ENCODE measurements at places on chromosomes 12 and 14. TPM values are rescaled to one million over a fixed set of nuclear protein-coding genes. Genes with fewer than 3 reads are reported as not detected.

SLC24A4 gene
- 0.27 TPM for total RNA-seq

MYH6 gene
- total RNA-seq, result not detected

- peak; percentile 20 for DNase-seq
Measured at GRCh38 chr12:112906712-112907414, at the start of gene OAS1. Gene OAS1 (plus strand): TSS chr12:112906962. CDS start chr12:112907040, 78 bp downstream.

- peak; percentile 72 for DNase-seq
Measured at GRCh38 chr12:753611-754472, 1.5 kb downstream of the WNK1 start.

DNA sequence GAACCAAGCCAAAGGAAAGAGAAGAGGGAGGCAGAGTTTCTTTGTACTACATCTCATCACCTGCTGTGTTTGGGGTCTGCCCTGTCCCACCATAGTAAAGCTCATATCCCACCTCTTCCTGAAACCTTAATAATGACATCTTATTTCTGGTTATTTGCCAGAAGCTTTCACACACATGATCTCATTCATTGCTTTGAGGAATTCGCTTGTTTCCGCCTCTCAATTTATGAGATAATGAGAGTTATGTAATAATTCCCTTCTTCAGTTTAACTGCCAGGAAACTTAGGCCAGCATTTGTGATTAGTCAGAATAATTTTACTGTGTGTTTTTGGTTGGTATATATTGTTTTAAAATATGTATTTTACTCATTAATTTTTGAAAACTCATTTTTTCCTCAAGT lies 205.2 kb downstream of the CACNA1C start:
- DNase-seq, result no peak

GRCh38 chr14:95445161-95445560 lies 71.3 kb downstream of the SYNE3 start:
- no peak for DNase-seq
